ENCODE measurements at places on chromosomes 13 and 19.
A peak's percentile ranks its signal among the peaks of the same experiment; 100 is the strongest.

DNA sequence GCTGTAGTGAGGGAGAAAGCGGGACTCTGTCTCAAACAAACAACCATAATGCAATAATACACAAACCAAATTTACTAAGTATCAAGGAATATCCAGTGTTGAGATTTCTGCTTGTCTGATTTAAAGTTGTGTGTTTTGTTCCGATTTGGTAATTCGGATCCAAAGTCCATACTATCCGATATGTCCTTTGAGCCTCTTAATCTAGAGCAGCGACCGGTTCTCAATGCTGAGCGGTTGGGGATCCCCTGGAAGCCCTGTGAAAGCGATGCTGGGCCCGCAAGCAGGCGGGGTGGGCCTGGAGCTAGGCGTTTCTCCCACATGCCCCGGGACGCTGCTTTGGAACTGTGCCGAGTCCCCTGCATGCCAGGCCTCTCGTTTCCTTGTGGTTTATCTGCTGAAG lies 20.2 kb downstream of the C19orf44 start:
- no peaks in the 10 kb centered on the region for H3K4me1 ChIP-seq
- no peaks in the 10 kb centered on the region for H3K27me3 ChIP-seq
- DNase-seq = no peak
- peaks cover 17% of the 10 kb centered on the region for H3K36me3 ChIP-seq

- no peaks in the 10 kb centered on the region for H3K36me3 ChIP-seq
- no peaks in the 10 kb centered on the region for H3K4me1 ChIP-seq
- H3K4me3 ChIP-seq = no peak overlapping the region
- H3K27ac ChIP-seq = no peak overlapping the region
- no peaks in the 10 kb centered on the region for H3K27me3 ChIP-seq
Measured at GRCh38 chr19:56687031-56687430, 15.5 kb upstream of the ZNF835 start.

DNA sequence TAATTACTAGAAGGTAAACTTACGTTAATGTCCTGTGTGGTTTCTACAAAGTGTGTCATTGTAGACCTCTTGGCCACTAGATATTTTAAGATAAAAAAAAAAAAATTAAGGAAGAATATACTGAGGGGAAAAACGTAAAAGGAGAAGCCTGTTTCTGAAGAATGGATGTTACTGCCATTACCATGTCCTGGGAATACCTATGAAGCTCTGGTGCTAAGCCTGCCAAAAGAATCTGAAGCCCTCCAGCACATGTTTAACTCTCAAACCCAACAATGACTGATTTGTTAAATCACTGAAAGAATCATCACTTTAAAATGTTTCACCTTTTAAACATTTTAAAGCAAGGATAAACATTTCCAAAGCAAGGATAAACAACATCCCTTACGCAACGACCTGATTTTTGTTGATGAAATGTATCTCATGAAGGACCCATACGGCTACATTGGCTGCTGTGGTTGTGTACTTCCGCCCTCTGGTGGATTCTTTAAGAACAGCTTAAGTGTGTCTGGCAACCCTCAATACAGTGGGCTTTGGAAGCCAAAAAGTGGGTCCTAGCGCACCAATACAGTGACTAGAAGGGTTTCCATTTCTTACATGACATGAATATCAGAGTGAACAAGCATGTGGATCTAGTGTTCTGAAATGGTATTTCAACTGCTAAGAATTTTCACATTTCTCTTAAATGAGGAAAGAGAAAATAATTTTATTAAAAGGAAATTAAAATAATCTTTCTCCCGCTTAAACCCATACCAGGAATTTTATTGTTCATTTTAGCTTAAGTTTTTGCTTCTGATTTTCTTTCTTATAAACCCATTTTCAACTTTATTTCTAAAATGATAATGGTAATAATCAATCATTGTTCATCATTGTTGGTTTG lies 74.5 kb upstream of the RAP2A start:
- no peak overlapping the region for H3K4me3 ChIP-seq
- no peak overlapping the region for H3K27ac ChIP-seq
- no peaks in the 10 kb centered on the region for H3K27me3 ChIP-seq
- no peaks in the 10 kb centered on the region for H3K36me3 ChIP-seq
- H3K4me1 ChIP-seq = no peaks in the 10 kb centered on the region

- H3K4me1 ChIP-seq = no peaks in the 10 kb centered on the region
- peaks cover 5% of the 10 kb centered on the region for H3K36me3 ChIP-seq
- H3K4me3 ChIP-seq = no peak overlapping the region
Measured at GRCh38 chr19:8138201-8138600, 11.2 kb downstream of the FBN3 start.

DNA sequence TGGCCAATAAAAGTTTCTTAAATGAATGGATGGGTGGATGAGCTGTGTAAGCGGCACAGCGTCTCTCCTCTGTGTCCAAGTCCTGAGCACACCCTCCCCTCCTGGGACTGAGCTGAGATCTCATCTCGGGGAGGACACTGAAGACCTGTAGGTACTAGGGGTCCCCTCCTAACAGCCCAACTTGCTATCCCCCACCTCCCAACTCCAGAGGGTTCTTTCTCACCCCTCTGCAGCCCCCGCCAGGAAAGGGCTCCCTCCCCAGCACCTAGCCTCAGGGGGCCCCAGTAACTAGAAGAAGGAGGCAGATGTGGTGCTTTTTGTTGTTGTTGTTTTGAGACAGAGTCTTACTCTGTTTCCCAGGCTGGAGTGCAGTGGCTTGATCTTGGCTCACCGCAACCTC lies 1.1 kb upstream of the NANOS3 start:
- no peaks in the 10 kb centered on the region for H3K36me3 ChIP-seq
- no peaks in the 10 kb centered on the region for H3K27me3 ChIP-seq
- H3K4me3 ChIP-seq = no peak overlapping the region
- H3K4me1 ChIP-seq = peaks cover 6% of the 10 kb centered on the region

- H3K36me3 ChIP-seq = no peaks in the 10 kb centered on the region
- no peak for DNase-seq
- no peaks in the 10 kb centered on the region for H3K4me1 ChIP-seq
- H3K27me3 ChIP-seq = no peaks in the 10 kb centered on the region
Measured at GRCh38 chr19:40357640-40358039, 9.1 kb downstream of the PLD3 start.

- H3K4me1 ChIP-seq = no peaks in the 10 kb centered on the region
- H3K4me3 ChIP-seq = no peak overlapping the region
- no peak overlapping the region for H3K27ac ChIP-seq
- H3K27me3 ChIP-seq = no peaks in the 10 kb centered on the region
- no peaks in the 10 kb centered on the region for H3K36me3 ChIP-seq
- DNase-seq = peak; percentile 78
Measured at GRCh38 chr13:39612023-39612637, 9.1 kb upstream of the LHFPL6 start.

DNA sequence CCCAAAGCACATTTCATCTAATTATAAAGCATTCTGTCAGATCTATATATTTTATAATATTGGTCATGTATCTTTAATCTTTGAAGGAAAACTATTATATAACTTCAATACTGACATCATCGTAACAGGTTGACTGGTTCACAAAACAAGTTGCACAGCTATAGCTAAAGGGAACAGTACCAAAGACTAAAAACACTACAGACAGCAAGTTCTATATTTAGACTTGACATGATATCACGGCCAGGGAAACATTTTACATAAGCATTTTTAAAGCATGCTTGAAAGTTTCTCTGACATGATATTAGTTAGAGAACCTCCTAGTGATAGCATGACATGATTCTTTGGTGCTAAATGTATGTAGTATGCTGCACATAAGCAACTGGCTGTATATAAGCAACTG lies 182.5 kb downstream of the NDFIP2 start:
- no peaks in the 10 kb centered on the region for H3K4me1 ChIP-seq
- H3K27ac ChIP-seq = no peak overlapping the region
- no peaks in the 10 kb centered on the region for H3K36me3 ChIP-seq
- DNase-seq = no peak
- H3K27me3 ChIP-seq = no peaks in the 10 kb centered on the region

DNA sequence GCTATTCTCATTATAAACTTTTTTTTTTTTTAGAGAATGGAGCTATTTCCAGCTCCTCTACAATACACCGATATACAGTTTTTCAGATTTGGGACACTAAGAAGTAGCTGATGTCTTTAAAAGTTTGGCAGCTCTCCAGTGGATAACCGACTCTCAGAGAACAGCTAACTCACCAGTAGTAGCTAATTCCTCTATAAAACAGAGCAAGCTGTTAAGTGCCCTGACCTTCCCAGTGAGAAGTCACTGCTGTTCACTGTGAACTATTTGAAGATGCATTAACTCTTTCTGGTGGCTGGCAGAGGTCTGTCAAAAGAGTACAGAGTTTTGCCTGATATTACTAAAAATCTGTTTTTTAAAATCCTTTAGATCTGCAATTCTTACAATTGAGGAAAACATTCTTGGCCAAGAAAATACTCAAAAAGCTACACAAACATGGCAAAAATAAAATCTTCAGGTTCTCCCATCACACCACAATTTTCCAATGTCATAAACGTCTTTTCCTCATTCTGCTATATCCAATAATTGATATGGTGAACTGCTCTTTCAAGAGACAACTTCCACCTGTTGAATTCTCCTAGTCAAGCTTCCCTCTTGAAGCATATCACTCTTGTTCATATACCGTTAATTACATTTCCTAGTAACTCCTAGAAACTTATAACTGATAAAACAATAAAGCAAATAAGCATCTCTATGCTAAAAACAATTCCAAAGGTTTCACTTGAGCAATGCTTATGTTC lies 44.2 kb downstream of the TBC1D4 start:
- DNase-seq = no peak
- no peaks in the 10 kb centered on the region for H3K27me3 ChIP-seq
- no peak overlapping the region for H3K27ac ChIP-seq
- H3K36me3 ChIP-seq = no peaks in the 10 kb centered on the region

DNA sequence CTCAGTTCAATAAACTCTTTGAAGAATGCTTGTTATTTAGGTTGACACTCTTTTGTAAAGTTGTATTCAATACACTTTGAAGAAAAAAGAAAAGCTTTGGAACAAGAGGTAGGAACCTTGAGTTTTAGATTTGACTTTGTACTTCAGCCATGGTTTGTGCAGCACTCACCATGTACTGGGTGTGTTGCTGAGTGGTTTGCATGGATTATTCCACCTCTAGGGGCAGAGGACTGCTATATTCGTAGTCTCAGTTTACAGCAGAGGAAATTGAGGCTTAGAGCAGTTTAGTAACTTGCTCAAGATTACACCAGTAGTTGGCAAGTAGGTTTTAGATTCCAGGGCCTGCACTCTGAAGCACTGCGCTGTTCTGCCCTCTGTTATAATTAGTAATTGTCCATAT lies 68.8 kb downstream of the DNAJC3 start:
- H3K4me3 ChIP-seq = no peak overlapping the region
- no peaks in the 10 kb centered on the region for H3K27me3 ChIP-seq
- H3K36me3 ChIP-seq = no peaks in the 10 kb centered on the region
- no peak overlapping the region for H3K27ac ChIP-seq
- peak; percentile 31 for DNase-seq

- H3K27ac ChIP-seq = no peak overlapping the region
- no peak overlapping the region for H3K4me3 ChIP-seq
- H3K36me3 ChIP-seq = peaks cover 2% of the 10 kb centered on the region
- H3K4me1 ChIP-seq = no peaks in the 10 kb centered on the region
- H3K27me3 ChIP-seq = no peaks in the 10 kb centered on the region
Measured at GRCh38 chr19:11247391-11247790, 8.0 kb downstream of the ANGPTL8 start.

GRCh38 chr13:47463002-47463401 lies 538.1 kb downstream of the SUCLA2 start:
- no peaks in the 10 kb centered on the region for H3K27me3 ChIP-seq
- DNase-seq = no peak
- H3K4me3 ChIP-seq = no peak overlapping the region
- H3K36me3 ChIP-seq = no peaks in the 10 kb centered on the region
- H3K4me1 ChIP-seq = no peaks in the 10 kb centered on the region

- no peak for DNase-seq
- H3K27ac ChIP-seq = peak overlapping the region; percentile 4
- H3K4me3 ChIP-seq = no peak overlapping the region
- peaks cover 13% of the 10 kb centered on the region for H3K4me1 ChIP-seq
- H3K27me3 ChIP-seq = no peaks in the 10 kb centered on the region
Measured at GRCh38 chr19:42282819-42283187, 13.8 kb downstream of the CIC start.

DNA sequence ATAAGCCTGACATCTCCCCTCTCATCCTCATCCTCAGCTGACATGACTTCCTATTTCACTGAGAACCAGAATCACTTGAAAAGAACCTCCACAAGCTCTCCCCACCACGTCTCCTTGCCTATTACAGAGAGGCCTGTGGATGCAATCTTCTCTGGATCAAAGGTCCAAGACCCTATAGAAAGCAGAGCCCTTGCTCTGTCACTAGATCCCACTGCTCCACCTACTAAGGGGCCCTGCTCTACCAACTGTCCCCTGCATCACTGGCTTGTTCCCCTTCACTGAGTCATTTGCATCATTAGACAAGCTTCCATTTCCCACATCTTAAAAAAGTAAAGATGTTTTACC lies 40.8 kb downstream of the RCBTB2 start:
- H3K4me1 ChIP-seq = no peaks in the 10 kb centered on the region
- DNase-seq = no peak
- no peaks in the 10 kb centered on the region for H3K36me3 ChIP-seq
- H3K27ac ChIP-seq = no peak overlapping the region
- no peaks in the 10 kb centered on the region for H3K27me3 ChIP-seq

GRCh38 chr13:97505017-97505416 lies 71.0 kb downstream of the RAP2A start:
- no peak for DNase-seq
- no peak overlapping the region for H3K27ac ChIP-seq
- H3K27me3 ChIP-seq = no peaks in the 10 kb centered on the region
- H3K4me1 ChIP-seq = no peaks in the 10 kb centered on the region

DNA sequence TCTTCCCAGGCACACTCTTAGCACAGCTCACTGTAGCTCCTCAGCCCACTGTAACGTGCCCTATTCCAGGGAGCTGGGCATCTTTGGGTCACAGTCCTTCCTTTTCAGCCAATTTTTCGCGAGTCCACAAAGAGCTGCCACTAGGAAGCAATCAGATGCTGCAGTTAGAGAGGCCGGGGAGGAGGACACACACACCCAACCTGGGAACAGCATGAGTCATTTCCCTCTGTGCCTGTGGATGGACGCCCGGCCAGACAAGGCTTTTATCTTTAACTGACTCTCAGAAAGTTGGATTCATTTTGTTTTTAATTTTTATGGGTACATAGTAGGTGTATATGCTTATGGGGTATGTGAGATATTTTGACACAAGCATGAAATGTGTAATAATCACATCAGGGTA lies 918.6 kb downstream of the UQCRFS1 start:
- H3K4me1 ChIP-seq = peaks cover 14% of the 10 kb centered on the region
- H3K27ac ChIP-seq = no peak overlapping the region
- peak; percentile 41 for DNase-seq
- H3K4me3 ChIP-seq = no peak overlapping the region

DNA sequence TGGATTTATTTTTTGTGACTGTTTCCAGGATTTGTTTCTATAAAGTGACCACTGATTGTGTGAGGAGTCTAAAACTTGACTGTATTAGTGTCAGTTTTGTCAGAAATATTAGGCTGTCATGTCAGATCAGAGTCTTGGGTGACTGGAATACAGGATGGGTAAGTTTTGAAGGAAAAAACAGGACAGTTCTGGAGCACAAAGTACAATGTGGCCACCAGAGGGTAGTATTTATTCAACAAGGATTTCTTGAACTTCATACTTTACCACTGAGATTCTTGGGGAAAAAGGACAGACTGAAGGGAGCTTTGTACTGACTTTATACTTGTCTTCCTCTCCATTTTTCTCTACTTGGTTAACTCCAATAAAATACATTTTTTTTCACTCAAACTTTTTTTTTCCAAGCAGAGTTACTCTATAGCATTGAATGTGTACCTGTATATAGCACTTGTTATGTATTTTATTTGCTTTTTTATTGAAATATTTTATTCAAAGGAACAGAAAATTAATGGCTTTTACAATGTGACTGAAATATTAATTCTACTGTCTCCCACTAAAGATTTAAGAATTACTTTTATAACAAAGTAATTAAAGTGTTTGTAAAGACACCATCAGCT lies 51.1 kb downstream of the LMO7 start:
- peaks cover 1% of the 10 kb centered on the region for H3K4me1 ChIP-seq
- no peak overlapping the region for H3K27ac ChIP-seq
- no peaks in the 10 kb centered on the region for H3K27me3 ChIP-seq
- peak; percentile 57 for DNase-seq
- no peak overlapping the region for H3K4me3 ChIP-seq
- H3K36me3 ChIP-seq = no peaks in the 10 kb centered on the region
